Mucosa of descending colon (tissue), 3 donors: ENCODE measurements at places on chromosomes 1 and 21. TPM values are rescaled to one million over a fixed set of nuclear protein-coding genes. Genes with fewer than 3 reads are reported as not detected.

DNA sequence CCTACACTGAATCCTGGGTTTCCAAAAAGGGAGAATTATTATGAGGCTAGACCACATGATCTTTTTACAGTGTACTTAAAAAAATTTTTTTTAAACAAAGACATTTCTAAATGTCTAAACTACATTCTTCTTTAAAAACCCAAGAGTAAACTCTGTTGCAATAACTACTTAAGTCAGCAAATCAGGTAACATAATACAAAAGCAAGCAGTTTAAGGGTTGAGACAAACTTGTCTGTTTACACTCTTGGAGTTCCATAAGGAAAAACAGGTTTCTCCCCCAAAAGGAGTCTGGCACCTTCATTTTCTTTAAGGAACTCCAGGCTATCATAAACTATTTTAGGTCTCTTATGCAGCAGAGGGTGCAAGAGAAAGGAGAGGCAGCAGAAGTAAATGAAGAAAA, 12.5 kb upstream of the ANKRD45 start:
- no peak for DNase-seq

Gene UBASH3A
- total RNA-seq: 0.60 TPM

Gene HSPA6
- total RNA-seq: 1.8 TPM

Gene SSBP3
- 77.8 TPM for total RNA-seq

- no peak for DNase-seq
Observed at GRCh38 chr1:63728611-63729226, 45.1 kb upstream of the ROR1 start.

DNA sequence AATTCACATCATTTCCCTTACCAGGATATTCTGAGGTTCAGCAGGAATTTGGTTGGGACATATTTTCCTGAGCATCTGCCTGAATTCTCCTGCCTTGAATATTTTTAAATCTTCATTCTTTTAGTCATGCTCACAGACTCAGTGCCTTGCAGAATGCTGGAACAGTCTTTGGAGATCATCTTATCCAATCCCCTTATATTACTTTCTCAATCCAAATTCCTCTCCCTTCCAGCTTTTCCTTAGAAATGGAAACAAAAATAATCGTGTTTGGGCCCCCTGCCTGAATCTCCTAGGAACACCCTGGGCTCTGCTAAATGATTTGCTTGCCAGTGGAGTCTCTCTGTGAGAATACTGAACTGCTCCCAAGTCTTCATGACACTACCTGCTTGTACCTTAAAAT, 38.4 kb downstream of the LHX8 start:
- no peak for DNase-seq

DNA sequence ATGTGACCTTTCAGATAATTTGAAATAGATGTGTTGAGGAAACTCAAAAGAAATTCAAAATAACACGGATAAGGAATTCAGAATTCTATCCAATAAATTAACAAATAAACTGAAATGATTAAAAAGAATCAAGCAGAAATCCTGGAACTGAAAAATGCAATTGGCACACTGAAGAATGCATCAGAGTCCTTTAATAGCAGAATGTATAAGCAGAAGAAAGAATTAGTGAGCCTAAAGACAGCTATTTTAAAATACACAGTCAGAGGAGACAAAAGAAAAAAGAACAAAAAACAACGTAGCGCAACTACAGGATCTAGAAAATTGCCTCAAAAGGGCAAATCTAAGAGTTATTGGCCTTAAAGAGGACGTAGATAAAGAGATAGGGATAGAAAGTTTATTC, 99.6 kb upstream of the SAMSN1 start:
- no peak for DNase-seq

DNA sequence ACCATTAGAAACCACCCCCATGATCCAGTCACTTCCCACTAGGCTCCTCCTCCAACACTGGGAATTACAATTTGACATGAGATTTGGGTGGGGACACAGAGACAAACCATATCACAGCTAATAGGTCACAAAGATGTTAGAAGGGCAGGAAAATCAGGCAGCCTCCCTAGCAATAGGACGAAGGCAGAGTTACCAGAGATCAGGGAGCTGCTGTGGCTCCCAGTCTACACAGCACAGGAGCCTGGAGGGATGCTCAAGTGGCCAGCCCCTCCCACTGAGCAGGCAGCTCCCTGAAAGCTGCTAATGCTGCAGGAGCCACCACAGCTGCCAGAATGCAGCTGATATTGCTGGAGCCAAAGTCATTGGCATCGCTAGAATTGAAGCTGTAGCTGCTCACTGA, 51.0 kb downstream of the CR1L start:
- DNase-seq: no peak

Gene GBP5
- 3.3 TPM for total RNA-seq

DNA sequence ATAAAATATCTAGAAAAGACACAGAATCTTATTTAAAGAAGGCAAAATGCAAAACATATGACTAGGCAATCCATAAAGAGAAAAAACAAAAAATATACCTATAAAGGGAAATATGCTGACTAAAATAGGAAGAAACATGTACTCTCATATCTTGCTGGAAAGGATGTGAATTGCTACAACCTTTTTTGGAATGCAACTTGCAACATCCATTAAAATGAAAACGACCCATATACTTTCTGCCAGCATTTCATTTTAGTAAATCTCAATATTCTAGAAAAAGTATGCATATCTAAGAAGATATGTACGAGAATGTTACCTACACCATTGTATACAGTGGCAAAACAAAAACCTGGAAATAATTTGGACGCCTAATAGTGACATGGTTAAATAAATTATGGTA, 56.6 kb downstream of the EDEM3 start:
- DNase-seq: no peak
